Stimulated activated CD4-positive, alpha-beta T cell treated with anti-CD3 and anti-CD28 coated beads, Interleukin-4, amount 100 ng/mL, for 4 hours (primary cell): ENCODE measurements at places on chromosomes 6 and 20.
A peak's percentile ranks its signal among the peaks of the same experiment; 100 is the strongest.

DNA sequence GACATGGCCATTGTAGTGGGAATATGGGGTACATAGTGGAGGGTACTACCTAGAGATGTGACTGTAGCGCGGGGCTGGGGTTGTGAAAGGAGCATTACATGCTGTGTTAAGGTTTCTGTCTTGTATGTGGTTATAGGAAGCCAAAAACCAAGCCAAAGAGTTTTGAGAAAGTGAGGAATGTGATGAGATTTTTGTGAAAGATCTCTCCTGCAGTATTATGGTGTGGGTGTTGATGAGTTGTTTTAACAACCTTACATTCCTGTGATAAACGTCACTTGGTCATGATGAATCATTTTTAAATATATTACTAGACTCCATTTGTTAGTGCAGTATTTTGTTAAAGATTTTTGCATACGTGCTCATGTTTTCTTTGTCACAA, 48.9 kb downstream of the ZFAND3 start:
- no peak for DNase-seq

DNA sequence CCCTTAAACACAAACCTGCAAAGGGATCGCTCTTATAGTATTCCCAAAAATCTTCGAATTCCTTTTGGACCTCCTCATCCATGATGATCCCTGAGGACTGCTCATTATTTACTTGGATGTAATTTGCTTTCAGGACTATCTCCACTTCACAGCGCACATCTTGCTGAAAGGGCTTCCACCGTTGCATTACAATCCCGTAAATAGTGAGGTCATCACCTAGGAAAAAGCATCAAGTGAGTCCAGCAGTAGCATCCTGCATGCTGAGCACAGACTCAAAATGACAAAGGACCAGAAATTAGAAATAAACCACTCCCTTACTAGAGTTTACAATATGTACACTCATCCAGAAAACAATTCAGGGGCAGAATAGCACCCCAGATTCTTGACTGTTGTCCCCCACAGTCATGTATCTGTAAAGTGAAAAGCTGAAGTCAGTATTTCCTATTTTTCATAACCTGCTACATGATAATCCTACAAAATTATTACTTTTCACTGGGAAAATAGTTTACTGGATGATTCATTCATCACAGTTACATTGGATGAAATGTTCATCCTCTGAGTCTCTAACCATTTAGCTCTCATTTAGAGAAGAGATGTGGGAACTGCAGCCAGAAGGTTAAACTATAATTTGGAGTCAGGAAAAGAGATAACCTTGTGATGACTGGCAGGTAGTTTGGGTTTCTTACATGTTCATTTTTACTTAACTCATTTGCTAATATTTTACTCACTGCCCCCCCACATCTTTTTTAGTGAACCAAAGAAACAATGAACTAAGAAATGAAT, 17.2 kb downstream of the MCM9 start:
- DNase-seq: no peak

DNA sequence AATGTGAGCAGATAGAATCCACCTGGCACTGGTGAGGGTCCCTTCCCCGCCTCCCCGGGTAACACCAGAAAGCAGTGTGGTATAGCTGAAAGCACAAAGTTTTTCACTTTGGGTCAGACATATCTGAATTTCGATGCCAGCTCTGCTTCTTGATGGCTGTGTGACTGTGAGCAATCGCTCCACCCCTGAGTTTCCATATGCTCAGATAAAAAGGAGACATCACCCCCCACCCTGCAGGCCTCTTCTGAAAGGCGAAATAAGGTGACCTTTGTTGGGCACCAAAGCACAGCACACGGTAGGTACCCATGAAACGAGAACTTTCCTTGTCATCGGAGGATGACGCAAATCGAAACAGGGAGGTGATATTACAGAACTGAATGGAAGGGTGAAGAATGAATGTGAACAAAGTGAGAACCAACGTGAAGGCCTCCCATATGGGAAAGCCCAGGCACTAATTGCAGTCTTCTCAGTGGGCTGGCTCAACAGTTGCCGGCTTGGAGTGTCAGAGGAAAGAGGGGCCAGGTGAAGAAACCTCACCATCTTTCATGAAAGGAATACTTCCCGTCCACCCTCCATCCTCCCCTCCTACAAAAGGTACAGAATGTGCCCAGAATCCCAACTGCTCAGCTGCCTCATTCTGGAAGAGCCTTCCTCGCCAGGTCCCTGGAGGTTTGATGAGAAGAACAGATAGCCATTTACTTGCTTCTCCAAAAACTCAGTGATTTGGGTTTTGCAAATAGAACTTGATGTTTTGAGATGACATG, 61.8 kb downstream of the NFATC2 start:
- peak; percentile 63 for DNase-seq

- DNase-seq: no peak
Measured at GRCh38 chr6:78598966-78599365, 268.4 kb upstream of the IRAK1BP1 start.

- DNase-seq: no peak
Measured at GRCh38 chr20:32845786-32846185, 12.9 kb upstream of the EFCAB8 start.

- DNase-seq: no peak
Measured at GRCh38 chr6:136683209-136683941, 108.9 kb downstream of the MAP3K5 start.

DNA sequence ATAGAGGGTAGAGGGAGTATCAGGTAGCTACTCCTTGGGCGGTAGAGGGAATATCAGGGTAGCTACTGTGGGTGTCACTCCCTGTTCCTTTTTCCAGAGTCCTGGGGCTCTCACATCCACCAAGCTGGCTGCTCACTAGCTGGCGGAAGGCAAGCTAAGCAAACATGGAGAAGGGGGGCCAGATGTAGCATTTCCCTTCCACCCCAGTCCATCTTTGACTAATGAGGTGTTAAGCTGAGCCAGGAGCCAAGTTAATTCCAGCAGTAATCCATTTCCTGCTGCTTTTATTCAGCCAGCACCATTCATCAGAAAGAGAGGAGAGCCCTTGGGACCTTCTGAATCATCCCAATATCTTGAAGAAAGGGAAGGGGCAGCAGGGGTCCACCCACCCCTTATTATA, 330.0 kb downstream of the ZFAND3 start:
- DNase-seq: no peak

DNA sequence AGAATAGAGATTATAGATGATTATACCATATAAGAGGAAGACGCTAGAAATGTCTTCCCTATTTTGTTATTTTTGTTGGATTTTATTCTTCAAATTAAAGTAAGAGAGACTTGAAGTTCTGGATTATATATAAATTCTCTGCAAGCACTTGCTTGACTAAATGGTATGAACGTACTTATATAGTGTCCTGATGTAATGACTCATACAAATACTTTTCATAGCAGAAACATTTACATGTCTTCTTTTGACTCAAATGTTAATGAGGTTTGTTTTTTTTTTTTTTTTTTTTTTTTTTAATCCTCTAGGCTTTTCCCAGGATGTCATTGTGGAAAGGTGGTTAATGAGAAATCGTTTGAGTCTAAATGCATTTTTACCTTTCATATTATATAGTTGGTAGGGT, 55.0 kb downstream of the PDE7B start:
- no peak for DNase-seq

DNA sequence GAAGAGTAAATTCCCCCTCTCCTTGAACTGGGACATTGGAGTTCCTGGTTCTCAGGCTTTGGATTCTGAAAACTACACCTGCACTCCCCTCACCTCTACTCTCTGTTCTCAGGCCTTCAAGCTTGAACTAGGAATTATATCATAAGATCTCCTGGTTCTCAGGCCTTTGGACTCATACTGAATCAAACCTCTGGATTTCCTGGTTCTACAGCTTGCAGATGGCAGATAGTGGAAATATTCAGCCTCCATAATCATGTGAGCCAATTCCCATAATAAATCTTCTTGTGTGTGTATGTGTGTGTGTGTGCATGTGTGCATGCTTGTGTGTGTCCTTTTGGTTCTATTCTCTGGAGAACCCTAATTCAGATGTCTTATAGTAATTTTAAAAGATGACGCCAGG, 12.7 kb upstream of the CHD6 start:
- no peak for DNase-seq

DNA sequence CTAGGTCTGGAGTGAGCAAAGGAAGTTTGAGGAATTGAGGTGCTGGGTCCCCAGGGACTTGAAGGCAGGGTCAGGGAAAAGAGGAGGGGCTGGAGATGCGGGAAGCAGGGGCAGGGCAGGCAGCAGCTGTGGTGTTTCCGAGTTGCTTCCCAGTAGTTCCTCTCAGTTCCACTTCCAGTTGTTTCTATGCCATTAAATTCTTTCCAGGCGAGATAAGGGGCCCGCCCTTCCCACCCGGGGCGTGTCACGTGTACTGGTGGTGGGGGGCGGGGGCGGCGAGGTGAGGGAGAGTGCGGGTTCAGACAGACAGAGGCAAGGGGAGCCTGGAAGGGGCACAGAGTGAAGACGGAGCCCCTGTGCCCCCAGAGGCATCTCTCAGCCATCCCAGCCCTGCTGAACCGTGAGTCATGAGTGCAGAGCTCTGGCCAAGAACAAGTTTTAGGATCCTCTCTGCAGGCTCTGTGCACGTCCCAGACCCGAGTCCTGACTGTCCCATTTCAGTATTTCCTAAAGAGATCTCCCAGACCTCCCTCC, 977 bp downstream of the TNXB start:
- DNase-seq: no peak

GRCh38 chr6:35449287-35449881, 2.8 kb upstream of the FANCE start:
- peak; percentile 18 for DNase-seq

- no peak for DNase-seq
Measured at GRCh38 chr6:72939004-72939403, 286.3 kb downstream of the KHDC1L start.

DNA sequence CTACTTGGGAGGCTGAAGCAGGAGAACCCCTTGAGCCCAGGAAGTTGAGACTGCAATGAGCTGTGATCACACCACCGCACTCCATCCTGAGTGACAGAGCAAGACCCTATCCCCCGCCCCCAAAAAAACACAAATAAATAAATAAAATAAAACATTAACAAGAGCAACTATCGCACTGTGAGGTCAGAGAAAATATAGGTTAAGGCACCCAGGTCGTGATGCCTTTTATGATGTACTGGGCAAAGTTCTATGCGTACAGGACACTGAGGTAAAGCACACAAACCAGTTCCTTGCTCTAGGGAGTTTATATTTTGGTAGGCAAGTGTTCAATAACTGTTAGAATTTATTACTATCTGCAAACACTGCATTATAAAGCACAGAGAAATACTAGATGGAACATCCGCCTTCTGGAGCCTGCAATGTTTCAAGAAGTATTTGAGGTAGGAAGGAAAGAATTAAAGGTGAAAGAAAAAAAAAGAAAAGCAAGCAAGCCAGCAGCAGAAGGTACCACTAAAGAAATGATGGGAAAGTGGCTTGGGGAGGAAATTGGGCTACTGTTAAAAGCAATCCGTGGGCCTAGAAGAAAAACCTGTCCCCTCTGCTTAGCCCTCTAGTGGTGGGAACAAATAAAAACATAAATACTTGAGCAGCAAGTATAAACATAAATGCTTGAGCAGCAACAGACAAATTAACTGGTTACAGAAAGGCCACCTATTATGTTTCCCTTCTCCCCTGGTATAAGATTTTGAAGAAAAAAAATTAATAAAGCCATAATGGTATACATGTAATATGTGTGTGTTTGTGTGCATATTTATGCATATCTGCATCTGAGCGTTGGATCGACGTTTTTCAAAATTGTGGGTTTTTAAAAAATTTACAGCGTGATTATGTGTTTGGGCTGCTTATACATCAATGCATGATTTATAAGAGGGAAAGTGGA, 128.0 kb downstream of the PHACTR1 start:
- no peak for DNase-seq

- DNase-seq: no peak
Measured at GRCh38 chr6:25435416-25435985, 156.3 kb downstream of the CARMIL1 start.

DNA sequence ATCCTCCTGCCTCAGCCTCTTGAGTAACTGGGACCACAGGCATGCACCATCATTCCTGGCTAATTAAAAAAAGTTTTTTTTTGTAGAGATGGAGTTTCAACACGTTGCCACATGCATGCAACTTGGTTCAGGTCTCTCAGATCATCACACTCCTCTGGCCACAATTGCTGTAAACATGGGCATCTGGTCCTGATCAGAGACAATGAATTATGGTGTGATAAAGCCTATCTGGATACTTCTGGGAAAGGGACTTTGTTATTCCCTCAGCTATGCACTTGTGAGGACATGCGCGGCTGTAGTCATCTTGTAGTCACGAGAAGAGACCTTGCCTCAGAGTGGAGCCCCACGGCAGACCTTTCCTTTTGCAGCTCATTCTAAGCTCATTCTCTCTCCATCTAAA, 210.9 kb upstream of the ZFP64 start:
- DNase-seq: no peak

GRCh38 chr6:28880894-28881780, 42.6 kb downstream of the TRIM27 start:
- peak; percentile 56 for DNase-seq

DNA sequence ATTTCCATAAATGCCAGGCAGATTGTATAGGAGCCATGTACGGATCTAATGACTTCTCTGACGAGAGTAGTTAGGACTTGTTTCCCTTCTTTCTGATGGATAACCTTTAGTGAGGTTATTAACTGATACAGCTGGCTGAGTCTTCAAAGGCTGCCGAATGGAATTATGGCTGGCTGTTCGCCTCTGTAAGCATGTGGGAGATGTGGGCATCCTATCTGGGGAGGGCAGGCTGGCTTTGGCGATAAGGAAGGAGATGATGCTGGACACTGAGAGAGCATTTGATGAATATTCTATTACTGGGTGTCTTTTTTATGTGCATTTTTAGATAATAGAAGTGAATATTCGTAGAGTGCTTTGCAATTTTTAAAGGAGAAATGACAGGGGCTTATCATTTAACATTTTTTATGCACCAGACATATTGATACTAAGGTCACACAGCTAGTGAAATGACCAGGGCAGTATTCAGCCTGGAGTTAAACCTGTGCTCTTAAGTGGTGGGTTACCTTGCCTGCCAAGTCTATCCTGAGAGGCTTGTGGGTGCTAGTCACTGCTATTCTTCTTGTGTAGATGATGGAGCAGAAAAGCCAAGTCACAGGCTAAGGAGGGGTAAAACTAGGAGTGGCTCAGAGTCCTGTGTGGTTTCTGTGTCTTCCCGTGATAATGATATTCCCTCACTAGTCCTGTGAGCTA, 3.1 kb downstream of the PBOV1 start:
- no peak for DNase-seq

- no peak for DNase-seq
Measured at GRCh38 chr20:58235010-58235409, 6.6 kb upstream of the ANKRD60 start.

- DNase-seq: no peak
Measured at GRCh38 chr6:20564777-20565176, 30.5 kb downstream of the CDKAL1 start.
